ENCODE measurements at places on chromosomes 3 and 15.

GRCh38 chr3:114846779-114847178, 300.3 kb downstream of the ZBTB20 start:
- no peak for DNase-seq

GRCh38 chr3:50242851-50243542, 7.0 kb downstream of the GNAI2 start:
- peak; percentile 94 for DNase-seq

GRCh38 chr3:82033186-82033585, 271.7 kb upstream of the GBE1 start:
- no peak for DNase-seq

- DNase-seq, result no peak
Measured at GRCh38 chr3:24278543-24278942, 216.1 kb downstream of the THRB start.

- no peak for DNase-seq
Measured at GRCh38 chr3:138769616-138770015, 65.1 kb downstream of the PIK3CB start.

DNA sequence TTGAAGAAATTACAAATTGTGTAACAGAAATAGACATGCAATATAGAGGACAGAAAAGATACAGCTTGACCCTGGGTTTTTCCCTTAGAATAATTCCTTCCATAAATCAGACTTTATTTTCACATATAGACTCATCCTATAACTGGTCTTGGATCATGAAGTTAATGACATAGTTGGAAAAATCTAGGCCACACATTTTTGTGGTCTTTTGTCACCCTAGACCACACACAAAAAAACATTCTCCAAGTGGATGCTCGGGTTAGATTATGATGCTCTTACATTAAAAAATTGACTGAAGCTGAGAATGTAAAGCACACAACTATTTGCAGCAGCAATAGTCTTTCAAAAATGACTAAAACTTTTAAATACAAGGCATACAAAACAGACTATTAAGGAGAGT, 7.5 kb upstream of the PLA2G4D start:
- DNase-seq, result no peak

GRCh38 chr3:11392014-11392859, 120.0 kb downstream of the ATG7 start:
- DNase-seq, result no peak

DNA sequence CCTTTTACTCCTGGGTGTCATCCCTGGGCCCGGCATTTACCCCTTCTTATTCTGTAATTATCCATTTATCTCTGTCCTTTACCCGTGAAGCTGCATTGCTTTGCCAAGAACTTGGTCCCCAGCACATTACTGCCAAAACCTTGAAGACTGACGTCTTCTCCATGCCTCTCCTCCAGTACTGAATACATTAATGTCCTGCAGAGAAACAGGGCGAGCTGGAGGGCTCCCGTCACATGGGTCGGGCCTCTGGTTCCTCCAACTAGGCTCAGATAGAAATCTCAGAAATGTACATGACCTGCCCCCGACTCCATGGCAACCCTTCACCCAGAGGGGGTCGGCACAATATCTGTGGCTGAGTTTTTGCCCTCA, 445 bp downstream of the EFCAB12 start:
- no peak for DNase-seq
